ENCODE measurements at places on chromosomes 5 and 9.

DNA sequence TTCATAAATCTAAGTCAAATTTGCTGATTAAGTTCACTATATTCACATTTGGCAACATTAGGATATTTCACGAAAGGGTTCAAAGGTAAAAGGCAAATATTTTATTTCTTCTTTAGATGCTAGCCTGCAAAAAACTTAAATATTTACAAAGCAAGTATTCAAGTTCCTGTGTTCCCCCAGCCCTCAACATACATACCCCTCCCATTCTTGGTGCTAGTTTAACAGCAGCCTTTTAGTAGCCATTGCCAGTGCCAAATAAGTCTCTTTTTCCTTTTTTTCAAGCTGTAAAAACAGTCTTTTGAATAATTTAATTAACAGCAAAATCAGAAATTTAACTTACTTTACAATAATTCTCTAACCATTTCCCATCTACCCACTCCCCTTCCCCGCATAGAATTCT lies 288.5 kb upstream of the TMEM161B start:
- no peak for DNase-seq

DNA sequence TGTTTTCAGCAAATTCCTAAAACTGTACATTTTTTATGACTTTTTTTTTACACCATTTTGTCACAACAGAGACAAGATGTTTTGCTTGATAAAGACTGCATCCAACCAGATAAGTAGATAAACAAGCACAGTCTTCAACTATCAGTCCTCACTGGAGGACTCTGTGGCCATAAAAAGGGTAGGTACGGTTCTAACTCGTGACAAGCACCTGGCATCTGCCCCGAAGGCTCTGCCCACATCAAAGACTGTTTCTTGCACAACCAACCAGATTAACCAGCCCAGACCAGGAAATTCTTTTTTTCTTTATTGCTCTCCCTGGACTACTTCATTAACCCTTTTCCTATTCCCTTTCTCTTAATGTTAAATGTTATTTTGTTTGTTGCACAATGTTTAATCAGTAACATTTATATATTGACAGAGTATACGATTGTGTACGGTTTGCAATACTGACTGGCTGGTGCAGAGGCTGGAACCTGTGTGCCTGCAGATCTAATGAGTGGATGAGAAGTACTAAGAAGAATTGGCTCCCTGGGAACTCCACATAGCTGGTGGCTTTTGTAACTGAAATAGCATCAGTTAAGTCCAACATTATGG lies 74.1 kb downstream of the SERINC5 start:
- no peak for DNase-seq

- DNase-seq: no peak
Observed at GRCh38 chr9:78288214-78288892, 8.6 kb upstream of the PSAT1 start.

GRCh38 chr5:32605766-32606152 lies 20.4 kb downstream of the SUB1 start:
- no peak for DNase-seq

GRCh38 chr5:95940758-95941682 lies 20.6 kb downstream of the ELL2 start:
- DNase-seq: no peak

- no peak for DNase-seq
Observed at GRCh38 chr5:58974083-58974482, 391.2 kb downstream of the RAB3C start.

GRCh38 chr5:58582803-58583491 lies at the start of gene RAB3C:
TSS of gene RAB3C (plus strand) at chr5:58583075. CDS start at chr5:58583209, 134 bp downstream.
- no peak for DNase-seq

- DNase-seq: no peak
Observed at GRCh38 chr5:17910318-17910717, 276.1 kb downstream of the TAF11L14 start.

- no peak for DNase-seq
Observed at GRCh38 chr9:16322849-16323248, 547.6 kb downstream of the BNC2 start.

GRCh38 chr9:125972012-125972729 lies 225.0 kb downstream of the PBX3 start:
- no peak for DNase-seq

GRCh38 chr9:13979941-13980318 lies 334.0 kb downstream of the NFIB start:
- DNase-seq: no peak

DNA sequence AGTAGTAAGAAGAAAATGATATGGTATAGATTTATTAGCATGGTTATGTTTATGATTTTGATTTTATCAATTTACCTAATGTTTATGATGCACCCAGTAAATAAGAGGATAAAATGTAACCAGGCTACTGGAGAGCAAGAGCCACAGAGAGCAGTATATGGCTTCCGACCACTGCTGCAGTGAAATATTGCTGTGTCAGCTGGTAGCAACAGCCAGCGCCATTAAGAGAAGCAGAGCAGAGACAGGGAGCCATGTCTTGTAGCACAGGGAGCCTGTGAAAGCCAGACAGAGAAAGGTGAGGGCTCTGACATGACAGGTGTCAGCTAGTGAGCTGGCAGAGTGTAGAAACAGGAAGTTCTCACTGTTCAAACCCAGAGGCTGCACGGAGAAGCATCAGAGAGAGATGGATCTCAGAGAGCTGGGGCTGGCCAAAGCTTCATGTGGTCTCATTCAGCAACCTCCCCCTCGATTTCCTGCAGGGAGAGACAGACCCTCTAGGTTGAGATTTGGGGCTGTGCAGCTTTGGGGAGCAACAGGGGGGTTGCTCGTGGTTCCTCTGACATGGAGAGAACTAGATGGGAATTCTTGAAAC lies 202.1 kb downstream of the MED10 start:
- DNase-seq: no peak

DNA sequence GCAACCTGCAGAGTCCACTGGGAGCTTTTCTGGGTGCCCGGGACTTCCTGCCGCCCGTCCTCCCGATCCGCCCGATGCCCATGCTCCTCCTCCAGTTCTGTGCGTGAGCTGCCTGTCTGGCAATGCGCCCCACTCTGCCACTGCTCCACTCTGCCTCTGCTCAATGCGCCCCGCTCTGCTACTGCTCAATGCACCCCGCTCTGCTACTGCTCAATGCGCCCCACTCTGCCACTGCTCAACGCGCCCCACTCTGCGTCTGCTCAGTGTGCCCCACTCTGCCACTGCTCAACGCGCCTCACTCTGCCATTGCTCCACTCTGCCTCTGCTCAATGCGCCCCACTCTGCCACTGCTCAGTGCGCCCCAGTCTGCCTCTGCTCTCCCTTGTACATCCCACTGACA lies 436.0 kb downstream of the NR2F1-AS1 start:
- DNase-seq: no peak

- no peak for DNase-seq
Observed at GRCh38 chr9:125536776-125537175, 170.2 kb downstream of the MAPKAP1 start.

- no peak for DNase-seq
Observed at GRCh38 chr5:149144637-149145036, 3.3 kb downstream of the ABLIM3 start.

Data from activated CD8-positive, alpha-beta memory T cell treated with anti-CD3 and anti-CD28 coated beads for 48 hours (primary cell).